ENCODE measurements at places on chromosomes 1 and 21. TPM values are rescaled to one million over a fixed set of nuclear protein-coding genes. Genes with fewer than 3 reads are reported as not detected.

DSCAM gene
- not detected for total RNA-seq

DNA sequence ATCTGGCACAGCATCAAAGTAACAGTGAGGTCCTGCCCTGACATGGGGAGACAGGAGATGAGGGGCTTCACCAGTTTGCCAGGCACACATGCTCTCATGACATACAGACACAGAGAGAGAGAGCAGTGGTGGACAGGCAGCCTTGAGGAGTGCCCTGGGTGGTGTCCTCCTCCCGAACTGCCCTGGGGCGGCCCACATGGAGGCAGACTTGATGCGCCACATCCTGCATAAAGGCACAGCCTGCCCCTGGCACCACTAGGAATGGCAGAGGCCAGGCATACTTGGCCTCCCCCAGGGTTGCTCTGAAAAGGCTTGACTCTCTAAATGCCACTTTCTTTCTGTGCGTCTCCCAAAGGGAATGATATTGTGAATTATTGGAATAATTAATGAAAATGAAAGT lies 67.5 kb downstream of the SPAG17 start:
- DNase-seq = no peak

- no peak for DNase-seq
These were observed 2.9 kb upstream of the PSEN2 start for GRCh38 chr1:226867461-226868054.

C1orf74 gene
- 1.5 TPM for total RNA-seq

DNA sequence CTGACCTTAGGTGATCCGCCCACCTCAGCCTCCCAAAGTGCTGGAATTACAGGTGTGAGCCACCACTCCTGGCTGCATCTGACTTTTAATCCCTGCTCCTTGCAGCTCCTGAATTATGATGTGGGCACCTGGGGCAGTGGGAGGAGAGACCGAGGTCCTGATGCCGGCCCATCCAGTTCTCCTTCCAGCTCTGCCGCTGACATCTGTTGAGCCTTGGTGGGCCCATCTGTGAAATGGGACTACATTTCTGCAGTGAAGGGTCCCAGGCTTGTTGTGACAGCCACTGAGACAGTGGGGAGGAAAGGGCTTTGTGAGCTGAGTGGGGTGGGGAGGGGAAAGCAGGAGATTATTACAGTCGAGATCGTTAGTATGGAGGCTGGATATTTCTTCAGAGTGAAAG lies 11.8 kb downstream of the PLA2G2F start:
- no peak for DNase-seq

DNA sequence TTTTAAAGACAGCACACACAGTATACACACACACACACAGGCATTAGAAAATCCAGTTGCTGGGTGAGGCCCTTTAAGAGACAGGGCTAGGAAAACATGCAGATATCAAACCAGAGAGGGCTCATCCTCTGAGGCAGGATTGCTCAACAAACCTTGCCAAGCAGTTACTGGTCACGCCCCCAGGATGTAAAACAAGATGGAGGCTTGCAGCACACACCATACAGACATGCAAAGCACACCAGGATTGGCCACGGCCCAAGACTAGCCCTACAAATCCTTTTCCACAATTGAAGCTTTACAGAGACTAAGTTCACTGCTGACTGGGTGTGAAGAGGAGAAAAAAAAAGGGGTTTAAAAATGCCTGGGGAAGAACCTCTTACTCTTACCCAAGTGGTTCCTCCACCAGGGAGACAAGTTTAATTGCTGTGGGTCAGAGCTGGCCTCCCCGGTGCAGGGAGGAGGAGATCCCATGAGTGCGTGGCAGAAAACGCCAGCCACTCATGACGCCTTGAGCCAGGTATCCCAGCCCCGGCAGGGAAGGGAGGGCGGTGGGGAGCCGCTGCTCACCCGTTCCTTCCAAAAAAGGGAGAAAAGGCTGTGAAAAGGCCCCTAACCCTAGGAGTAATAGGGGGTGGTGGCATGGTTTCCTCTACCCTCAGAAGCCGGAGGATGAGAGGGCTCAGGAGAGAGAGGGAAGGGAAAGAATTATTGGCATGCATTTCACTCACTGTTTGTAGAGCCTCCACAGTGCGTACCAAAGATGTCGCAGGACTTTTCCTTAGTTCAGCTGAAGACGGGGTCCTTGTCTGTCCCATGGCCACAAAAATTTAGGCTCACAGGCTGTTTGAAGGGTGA lies 594.6 kb upstream of the ZP4 start:
- DNase-seq = no peak

C1orf94 gene
- not detected for total RNA-seq

IGSF3 gene
- 1.5 TPM for total RNA-seq

DNA sequence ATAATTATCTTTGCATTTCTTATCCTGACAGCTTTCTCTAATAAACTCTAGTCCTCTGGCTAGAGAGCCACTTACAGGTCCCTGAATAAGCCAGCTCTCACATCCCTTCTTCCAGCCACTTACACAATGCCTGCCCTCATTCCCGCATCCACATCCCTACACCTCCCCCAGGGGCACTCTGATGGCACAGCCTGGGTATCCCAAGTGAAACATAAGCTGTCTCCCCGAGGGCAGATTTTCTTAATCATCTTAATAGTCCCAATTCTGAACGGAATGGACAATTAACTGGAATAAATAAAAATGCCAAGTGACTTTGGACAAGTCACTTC lies 4.9 kb downstream of the RHOC start:
- DNase-seq = no peak

LMX1A gene
- total RNA-seq = 0.68 TPM

DNA sequence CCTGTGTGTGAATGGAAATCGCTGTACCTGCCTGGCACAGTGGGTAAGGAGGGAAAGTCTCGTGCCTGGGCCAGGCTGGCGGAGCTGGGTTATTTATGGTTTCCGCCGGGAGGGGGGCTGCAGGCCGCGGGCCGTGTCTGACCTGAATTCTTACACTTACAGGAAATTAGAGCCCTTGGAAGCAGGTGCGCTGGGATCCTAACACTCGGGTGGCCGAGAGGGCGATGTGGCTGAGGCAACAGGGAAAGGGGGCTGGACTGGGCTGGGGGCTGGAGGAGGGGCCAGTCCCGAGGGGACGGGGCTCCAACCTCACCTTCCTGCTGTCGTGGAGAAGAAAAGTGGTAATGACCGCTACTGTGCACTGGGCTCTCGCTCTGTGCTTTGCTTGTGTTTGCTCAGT lies 109.4 kb upstream of the WNT4 start:
- no peak for DNase-seq

GRCh38 chr1:151277249-151277648 lies 4.8 kb upstream of the ZNF687 start:
- DNase-seq = no peak

PGLYRP4 gene
- total RNA-seq = not detected

DNA sequence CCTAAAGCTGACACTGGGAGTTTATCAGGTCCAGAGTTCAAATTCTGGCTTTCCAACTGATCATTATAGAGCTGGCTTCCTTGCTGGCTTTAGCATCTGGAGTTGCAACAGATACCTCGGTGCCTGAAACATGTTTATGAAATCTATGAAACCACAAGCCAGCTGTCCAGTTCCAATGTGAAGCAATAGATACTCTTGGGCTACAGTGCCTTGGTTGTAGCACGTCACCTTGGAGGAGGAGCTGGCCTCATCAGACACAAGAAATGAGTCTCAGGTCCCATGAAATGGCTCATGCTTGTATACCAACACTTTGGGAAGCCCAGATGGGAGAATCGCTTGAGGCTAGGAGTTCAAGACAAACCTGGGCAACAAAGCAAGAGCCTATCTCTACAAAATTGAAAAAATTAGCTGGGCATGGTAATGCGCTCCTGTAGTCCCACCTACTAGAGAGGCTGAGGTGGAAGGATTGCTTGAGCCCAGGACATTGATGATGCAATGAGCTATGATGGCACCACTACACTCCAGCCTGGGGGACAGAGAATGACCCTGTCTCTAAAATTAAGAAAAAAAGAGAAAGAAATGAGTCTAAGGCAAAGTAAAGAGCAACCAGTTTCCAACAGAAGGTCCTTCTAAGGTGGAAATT lies 132.5 kb upstream of the ZNF648 start:
- DNase-seq = no peak

SLC5A3 gene
- total RNA-seq = 35.2 TPM

NOC2L gene
- total RNA-seq = 33.8 TPM

- DNase-seq = no peak
These were observed 4.8 kb downstream of the DNAI4 start for GRCh38 chr1:66919828-66920227.

UBQLN4 gene
- total RNA-seq = 21.7 TPM

GRCh38 chr1:8477166-8477982 lies 159.5 kb downstream of the SLC45A1 start:
- DNase-seq = no peak
